Kidney glomerular epithelial cell (primary cell): ENCODE measurements at places on chromosomes 7 and 10.
A peak's percentile ranks its signal among the peaks of the same experiment; 100 is the strongest.

- DNase-seq = no peak
Measured at GRCh38 chr10:61175316-61175715, 231.3 kb upstream of the RHOBTB1 start.

DNA sequence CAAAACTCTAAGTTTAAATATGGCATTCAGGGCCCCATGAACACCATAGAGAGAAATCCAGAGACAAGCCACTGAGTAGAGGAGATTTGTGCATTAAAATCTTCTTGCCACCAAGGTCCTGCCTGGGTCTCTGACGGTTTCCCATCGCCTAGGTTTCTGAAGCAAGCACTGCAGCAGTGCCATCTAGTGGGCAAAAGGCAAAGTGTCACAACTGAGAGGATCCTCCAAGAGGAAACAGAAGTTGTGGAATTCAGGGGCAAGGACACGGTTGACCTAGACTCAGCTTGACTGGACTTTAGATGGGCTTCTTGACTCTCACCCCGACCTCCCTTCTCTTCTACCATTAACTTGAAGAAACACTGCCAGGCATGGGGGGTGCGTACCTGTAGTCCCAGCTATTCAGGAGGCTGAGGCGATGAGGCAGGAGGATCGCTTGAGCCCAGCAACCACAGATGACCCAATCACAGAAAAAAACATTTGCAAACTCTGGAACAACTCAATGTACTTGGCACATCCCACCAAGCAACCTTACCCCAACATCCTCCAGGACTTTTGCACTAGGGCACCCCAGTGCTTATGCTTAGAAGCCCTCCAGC is 604.1 kb downstream of the GALNT17 start:
- DNase-seq = peak; percentile 47

DNA sequence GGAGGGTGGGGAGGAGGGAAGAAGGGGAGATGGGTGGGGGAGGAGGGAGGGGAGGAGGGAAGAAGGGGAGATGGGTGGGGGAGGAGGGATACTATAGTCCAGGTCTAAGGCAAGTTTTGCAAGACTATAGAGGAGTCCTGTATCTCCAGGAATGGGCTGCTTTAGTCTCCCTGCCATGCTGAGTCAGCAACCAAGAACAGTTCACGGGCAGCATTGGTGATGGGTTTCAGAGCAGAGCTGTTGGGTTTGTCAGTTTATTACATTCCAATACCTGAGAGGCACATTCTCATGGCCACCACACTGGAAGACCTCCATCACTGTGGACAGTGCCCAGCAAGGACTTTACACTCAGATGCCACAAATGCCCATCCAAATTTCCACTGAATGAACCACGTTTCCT is 212.7 kb downstream of the GRM8 start:
- no peak for DNase-seq

DNA sequence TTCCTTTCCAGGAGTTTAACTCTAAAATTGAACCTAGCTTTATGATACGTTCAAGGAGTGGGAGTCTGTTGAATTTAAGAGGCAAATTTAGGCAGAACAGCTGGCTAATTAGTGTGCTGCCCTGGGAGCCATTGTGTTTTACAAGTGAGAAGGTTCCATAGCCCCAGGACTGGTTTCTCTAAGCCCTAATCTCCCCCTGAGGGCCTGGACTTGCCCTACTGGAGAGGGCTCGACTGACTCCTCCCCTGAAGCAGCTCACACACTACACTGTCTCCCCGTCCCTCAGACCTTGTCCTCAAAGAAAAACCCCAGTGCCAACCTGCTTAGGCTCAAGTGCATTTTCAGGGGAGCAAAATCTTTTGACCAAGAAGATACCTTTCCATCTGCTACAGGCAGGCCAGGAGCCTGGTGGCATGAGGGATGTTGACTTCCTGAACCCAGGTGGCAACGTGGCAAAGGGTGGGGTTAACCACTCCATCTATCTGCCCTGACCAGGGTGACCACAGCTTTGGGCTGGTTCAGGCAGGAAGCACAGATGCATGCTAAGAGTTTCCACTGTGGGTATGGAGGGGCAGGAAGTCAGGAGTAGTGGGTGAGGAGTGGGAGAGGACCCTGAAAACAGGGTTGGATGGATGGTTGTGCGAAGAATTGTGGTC is 68.9 kb upstream of the CARD11 start:
- DNase-seq = no peak

GRCh38 chr7:39847227-39847626 is 102.8 kb upstream of the CDK13 start:
- DNase-seq = no peak

- peak; percentile 44 for DNase-seq
Measured at GRCh38 chr7:142910031-142910433, 23.5 kb downstream of the TRPV5 start.

- no peak for DNase-seq
Measured at GRCh38 chr7:79982141-79982770, 152.4 kb upstream of the GNAI1 start.

- no peak for DNase-seq
Measured at GRCh38 chr10:45454859-45455258, 80.8 kb downstream of the ALOX5 start.

GRCh38 chr10:79446758-79447084 is 1.3 kb upstream of the ZCCHC24 start:
- DNase-seq = no peak

DNA sequence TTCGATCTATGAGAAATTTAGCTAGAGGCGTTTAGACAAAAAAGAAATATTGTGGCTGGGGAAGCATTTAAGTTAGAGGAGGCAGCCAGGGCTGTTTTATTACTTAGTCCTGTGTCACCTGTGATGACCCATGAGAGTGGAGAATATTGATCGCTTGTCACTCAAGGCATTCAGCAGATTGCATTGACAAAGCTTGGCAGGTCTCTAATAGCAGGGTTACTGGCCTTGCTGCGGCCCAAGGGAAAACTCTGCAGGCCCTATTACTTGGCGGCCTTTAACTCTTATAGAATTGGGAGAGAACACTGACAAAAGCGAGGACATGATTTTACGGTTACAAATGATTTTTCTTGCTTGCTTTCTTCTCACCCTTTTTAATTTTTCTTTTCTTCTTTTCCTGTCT is 473.5 kb downstream of the AUTS2 start:
- DNase-seq = no peak

- no peak for DNase-seq
Measured at GRCh38 chr7:151572136-151572535, 52.4 kb upstream of the RHEB start.

- no peak for DNase-seq
Measured at GRCh38 chr10:4434105-4434504, 391.9 kb upstream of the AKR1E2 start.

DNA sequence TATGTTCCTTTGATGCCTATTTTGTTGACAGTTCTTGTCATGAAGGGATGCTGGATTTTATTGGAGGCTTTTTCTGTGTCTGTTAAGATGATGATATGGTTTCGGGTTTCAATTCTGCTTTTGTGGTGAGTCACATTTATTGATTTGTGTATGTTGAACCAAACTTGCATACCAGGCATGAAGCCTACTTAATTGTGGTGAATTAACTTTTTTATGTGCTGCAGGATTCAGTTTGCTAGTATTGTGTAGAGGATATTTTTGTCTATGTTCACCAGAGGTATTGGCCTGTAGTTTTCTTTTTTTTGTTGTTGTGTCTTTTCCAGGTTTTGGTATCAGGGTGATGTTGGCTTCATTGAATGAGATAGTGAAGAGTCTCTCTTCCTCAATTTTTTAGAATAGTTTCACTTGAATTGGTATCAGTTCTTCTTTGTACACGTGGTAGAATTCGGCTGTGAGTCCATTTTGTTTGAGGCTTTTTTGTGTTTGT is 345.9 kb downstream of the KIF20B start:
- no peak for DNase-seq

GRCh38 chr7:36545291-36545690 is 155.6 kb downstream of the ANLN start:
- DNase-seq = no peak

- DNase-seq = no peak
Measured at GRCh38 chr7:39269034-39269433, 291.3 kb downstream of the POU6F2 start.

DNA sequence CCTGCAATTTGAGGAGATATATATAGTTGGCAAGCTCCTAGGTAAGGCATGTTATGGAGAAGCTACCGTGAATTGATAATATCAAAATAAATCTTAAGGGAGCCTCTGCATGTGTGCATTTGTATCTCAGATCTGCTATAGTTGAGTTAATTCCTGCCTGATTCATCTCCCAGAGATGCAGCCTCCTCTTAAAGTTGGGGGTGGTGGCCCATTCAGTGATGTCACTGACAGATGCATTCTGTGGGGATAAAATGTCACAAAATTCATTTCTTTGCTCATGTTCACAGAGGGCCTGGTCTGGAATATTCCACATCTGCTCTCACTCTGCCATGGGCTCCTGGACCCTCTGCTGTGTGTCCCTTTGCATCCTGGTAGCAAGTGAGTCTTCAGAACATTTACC is 185.8 kb upstream of the PRSS1 start:
- DNase-seq = peak; percentile 23

- no peak for DNase-seq
Measured at GRCh38 chr7:42645906-42646305, 266.0 kb downstream of the C7orf25 start.

GRCh38 chr10:78766603-78767002 is 302.2 kb upstream of the ZMIZ1 start:
- DNase-seq = no peak

- DNase-seq = no peak
Measured at GRCh38 chr7:90459888-90460287, 9.6 kb upstream of the PTTG1IP2 start.

GRCh38 chr10:5518143-5518542 is 6.6 kb upstream of the CALML3 start:
- DNase-seq = no peak
